ENCODE measurements at places on chromosomes 4 and X. TPM values are rescaled to one million over a fixed set of nuclear protein-coding genes. Genes with fewer than 3 reads are reported as not detected.

The UGT8 gene
- total RNA-seq: 227 TPM

The ARHGAP36 gene
- 1.0 TPM for total RNA-seq

The GAR1 gene
- 7.5 TPM for total RNA-seq

The RTL3 gene
- not detected for total RNA-seq

The DRD5 gene
- total RNA-seq: 2.7 TPM

The RNF128 gene
- 5.4 TPM for total RNA-seq

The GCNA gene
- 9.5 TPM for total RNA-seq

The MAPK10 gene
- total RNA-seq: 613 TPM

The KLHL4 gene
- total RNA-seq: 5.7 TPM

DNA sequence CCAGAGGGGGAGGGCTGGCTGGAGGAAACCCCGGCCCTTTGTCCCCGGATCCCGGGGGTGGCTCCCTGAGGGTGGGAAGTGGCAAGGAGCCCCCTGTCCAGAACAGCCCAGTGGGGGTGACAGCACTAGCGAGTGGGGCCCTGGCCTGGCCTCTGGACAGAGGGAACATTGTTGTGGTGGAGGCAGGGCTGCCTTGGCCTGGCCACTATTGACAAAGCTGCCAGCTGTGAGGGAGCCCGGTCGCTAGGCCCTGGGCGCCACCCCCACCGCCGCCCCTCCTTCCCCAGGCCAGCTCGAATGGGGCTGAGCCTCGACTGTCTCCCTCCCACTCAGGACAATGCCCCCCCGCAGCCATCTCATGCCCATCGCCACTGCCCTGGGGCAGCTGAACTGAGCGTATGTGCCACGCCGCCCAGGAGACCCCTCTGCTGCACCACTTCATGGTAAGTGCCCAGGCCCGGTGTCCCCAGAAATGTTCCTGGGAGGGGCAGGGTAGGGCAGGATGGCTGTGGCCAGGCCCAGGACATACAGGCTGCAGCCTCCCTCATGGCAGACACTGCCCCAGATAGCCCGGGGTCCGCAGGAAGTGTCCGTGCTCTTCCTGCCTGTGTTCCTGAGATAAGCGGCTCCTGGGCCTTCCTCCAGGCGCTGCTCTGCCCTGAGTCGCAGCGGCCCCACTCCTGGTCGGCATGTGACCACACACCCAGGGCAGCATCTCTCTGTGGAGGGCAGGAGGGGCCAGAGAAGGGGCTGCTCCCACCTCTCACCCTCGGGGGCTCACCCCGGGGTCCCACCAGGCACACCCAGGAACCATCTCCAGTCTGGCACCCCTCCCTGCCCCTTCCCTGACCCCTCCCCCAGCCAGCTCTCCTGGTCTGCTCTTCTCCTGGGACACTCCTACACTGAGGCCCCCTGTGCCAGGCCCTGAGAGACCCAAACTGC is 1.4 kb downstream of the PLXNB3 start:
- peak; percentile 94 for DNase-seq

DNA sequence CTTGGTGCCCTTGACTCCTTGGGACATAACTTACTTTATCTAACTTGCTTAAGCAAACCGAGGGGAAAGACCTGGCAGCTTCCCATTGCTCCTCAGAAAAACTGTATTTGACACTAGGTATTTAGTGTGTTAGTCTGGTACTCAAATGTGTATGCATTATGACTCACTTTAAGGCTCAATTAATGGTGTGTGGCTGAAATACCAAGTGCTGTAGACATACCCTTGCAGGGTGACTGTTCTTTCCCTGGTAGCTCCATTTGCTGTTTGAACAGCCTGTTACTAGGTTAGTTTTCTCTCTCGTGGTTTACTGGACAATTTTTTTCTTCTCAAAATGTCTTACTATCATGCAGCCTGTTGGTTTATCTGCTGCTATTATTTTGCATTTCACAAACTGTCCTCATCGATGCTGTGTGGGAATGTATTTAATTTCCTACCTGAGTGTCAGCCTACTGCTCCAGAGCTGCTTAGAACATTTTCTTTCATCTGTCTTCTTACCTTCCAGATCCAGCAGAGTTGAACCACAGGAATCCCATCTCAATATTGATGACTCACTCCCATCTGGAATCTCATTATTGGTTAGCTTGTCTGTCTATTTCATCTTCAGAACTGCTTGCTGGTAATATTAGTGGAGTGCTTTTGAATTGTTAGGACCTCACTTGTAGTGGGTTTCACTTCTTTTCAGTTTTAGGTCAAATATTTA is 158.0 kb upstream of the FAT1 start:
- no peak for DNase-seq

DNA sequence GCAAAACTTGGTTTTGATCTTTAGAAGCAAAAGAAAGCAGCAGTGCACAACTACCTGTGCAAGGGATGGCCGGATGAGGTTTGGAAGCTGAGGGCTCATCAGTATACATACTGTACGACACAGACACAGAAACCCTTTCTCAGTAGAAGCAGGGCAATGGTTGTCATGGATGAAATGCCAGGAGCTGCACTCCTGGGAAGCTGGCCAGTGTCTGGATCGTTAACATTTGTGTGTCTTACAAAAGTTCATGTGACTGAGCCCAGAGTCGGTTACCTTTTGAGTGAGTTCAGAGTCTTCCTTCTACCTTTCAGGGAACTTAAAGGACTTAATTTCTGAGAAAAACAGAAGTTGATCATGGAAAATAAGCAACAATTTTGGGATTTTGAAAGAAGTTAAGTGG is 230.3 kb downstream of the APBB2 start:
- no peak for DNase-seq

DNA sequence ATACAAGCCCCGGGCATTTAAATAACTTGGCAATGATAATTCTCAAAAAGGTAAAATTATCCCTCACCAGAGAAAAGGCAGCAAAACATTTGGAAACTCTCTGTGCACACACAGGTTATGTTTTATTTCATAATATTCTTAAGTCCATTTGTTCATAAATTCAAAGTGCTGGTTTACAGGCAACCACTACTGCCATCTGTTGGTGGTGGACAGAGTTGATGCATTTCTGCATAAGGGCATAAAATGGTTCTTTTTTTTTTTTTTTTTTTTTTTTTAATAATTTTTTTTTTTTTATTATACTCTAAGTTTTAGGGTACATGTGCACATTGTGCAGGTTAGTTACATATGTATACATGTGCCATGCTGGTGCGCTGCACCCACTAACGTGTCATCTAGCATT is 31.5 kb upstream of the IL21 start:
- no peak for DNase-seq

GRCh38 chrX:33128048-33128805 is 83.1 kb downstream of the DMD start:
- no peak for DNase-seq

DNA sequence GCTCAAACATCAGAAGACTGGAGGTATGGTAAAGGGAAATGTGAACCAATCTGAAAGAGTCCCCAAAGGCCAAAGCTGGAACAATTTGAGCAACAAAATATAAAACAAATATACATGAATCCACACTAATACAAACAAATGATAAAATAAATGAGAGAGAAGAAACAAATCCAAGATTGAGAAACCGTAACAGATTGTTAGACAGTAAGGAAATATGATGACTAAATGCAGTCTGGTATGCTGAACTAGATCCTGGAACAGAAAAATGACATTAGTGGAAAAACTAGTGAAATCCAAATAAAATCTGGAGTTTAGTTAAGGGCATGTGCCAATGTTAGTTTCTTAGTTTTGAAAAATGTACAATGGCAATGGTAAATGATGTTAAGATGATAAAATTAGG is 15.9 kb downstream of the PPA2 start:
- no peak for DNase-seq

DNA sequence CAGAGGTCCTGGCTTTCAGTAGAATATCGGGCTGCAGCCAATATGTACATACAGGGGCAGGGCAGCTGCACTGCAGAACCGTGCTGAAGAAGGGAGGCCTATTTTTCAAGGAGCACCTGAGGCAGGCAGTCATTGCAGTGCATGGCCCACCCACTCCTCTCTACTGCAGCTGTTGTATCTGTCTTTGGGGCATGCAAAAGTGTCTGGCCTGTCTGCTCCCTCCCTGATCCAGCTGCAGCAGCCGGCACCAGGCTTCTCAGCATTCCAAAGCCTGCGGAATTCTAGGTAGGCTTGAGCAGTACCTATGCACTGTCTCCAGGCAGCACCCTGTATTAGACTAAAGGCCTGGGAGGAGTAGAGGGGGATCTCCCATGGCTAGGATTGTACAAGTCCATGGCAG is 415.2 kb upstream of the MAGEB16 start:
- no peak for DNase-seq

GRCh38 chr4:106502106-106502699 is 133.6 kb upstream of the GIMD1 start:
- no peak for DNase-seq

- no peak for DNase-seq
Measured at GRCh38 chrX:72029483-72030411, 102.0 kb downstream of the RTL5 start.

DNA sequence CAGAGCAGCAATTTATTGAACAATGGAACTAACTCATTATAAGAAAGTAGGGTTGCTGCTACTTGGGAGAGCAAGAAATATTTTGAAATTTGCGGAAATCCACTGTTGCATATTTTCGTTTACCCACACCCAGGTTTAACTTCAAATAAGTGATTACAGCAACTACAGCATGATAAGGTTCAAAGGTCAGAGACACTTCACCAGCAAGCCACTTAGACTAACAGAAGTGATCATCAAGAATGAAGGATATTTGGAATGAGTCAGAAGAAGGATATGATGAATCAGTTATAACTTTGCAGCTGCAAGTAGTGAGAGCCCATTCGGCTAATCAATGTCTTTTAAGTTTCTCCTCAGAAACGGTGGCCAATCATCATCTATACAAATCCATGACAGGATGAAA is 199.3 kb downstream of the TMA16 start:
- no peak for DNase-seq

All from dorsolateral prefrontal cortex (tissue), 122 donors.